ENCODE measurements at places on chromosomes 7 and 10. TPM values are rescaled to one million over a fixed set of nuclear protein-coding genes. Genes with fewer than 3 reads are reported as not detected.
A peak's percentile ranks its signal among the peaks of the same experiment; 100 is the strongest.

GRCh38 chr10:69866246-69866687 lies 64.6 kb downstream of the COL13A1 start:
- peak overlapping the region; percentile 52 for H3K4me3 ChIP-seq
- no peak for DNase-seq
- peaks cover 9% of the 10 kb centered on the region for H3K27me3 ChIP-seq
- H3K4me1 ChIP-seq, result peaks cover 11% of the 10 kb centered on the region

DNA sequence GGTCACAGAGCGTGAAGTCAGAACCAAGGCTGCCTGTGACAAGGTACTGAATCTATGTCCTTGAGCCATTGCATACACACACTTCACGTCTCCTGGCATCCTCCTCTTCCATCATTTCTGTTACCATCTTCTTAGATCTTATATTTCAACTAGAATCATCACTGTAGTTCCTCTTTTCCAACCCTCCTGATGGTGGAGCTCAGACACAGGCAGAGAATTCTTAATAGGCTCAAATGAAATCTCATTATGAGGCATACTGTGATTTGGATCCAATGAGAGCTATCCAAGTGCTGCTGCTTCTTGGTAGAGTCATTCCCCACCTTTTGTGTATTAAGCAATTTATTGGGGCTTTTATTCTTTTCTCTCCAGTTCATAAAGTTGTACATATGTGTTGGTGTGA lies 113.2 kb downstream of the CALCR start:
- H3K4me1 ChIP-seq, result no peaks in the 10 kb centered on the region
- no peaks in the 10 kb centered on the region for H3K36me3 ChIP-seq
- H3K4me3 ChIP-seq, result no peak overlapping the region
- no peak for DNase-seq

GRCh38 chr10:16756561-16757221 lies 60.5 kb downstream of the RSU1 start:
- H3K4me3 ChIP-seq, result no peak overlapping the region
- peaks cover 10% of the 10 kb centered on the region for H3K36me3 ChIP-seq
- no peak for DNase-seq
- no peak overlapping the region for H3K27ac ChIP-seq

GRCh38 chr10:45144326-45145070 lies 143.8 kb downstream of the ZNF22 start:
- no peaks in the 10 kb centered on the region for H3K36me3 ChIP-seq
- H3K4me1 ChIP-seq, result no peaks in the 10 kb centered on the region
- no peaks in the 10 kb centered on the region for H3K27me3 ChIP-seq

DNA sequence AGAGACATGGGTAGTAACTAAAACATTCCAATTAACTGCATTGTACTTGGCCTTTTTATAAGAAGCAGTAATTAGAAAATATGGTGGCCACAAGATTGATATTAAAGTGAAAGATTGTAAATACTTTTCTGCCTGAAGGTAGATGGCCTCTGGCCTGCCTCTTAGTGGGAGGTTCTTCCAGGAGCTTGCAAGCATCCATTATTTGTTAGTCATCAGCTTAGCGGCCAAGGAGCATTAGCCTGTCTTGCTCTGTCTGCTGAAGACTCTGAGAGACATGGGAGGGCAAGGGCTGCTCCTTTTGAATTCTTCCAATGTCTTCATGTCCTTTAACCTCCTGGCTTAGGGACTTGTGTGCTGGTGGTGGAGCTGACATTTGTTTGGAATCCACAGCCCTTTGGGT lies 80.4 kb downstream of the TCF7L2 start:
- DNase-seq, result no peak
- no peak overlapping the region for H3K27ac ChIP-seq
- H3K36me3 ChIP-seq, result no peaks in the 10 kb centered on the region

GRCh38 chr7:81883801-81884393 lies 114.0 kb upstream of the HGF start:
- H3K36me3 ChIP-seq, result no peaks in the 10 kb centered on the region
- H3K4me3 ChIP-seq, result no peak overlapping the region
- no peaks in the 10 kb centered on the region for H3K27me3 ChIP-seq
- H3K27ac ChIP-seq, result no peak overlapping the region
- DNase-seq, result no peak

DNA sequence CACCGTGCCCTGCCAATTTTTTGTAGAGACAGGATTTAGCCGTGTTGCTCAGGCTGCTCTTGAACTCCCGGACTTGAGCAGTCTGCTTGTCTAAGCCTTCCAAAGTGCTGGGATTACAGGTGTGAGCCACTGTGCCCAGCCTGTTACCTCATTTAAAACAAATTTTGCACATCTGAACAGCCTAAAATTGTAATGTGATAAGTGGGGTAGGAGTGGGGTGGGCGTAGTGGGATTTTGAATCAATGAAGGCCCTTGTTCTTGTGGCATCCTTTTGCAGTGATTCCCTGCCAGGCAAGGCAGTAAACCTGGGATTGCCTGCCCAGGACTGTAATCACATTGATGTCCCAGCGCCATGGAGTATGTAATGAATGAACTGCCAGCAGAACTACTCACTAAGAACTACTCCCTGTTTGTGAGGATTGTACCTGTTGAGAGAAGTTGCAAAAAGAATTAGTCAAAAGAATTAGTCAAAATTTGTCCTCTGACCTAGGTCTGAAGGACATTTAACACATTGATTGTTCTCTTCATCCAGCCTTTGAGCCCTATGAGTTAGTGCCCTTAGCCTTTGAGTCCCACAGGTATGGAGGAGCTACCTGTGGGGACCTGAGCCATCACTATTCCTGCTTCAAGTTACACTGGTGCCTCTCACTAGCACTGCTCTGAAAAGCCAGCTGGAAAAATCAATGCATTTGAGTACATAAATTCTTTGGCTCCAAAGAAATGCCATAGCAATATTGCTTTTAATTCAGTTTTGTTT lies 5.3 kb downstream of the RPS24 start:
- peaks cover 10% of the 10 kb centered on the region for H3K4me1 ChIP-seq
- H3K27me3 ChIP-seq, result peaks cover 3% of the 10 kb centered on the region
- no peak for DNase-seq
- H3K27ac ChIP-seq, result no peak overlapping the region

- peaks cover 9% of the 10 kb centered on the region for H3K27me3 ChIP-seq
- no peak overlapping the region for H3K27ac ChIP-seq
- H3K36me3 ChIP-seq, result peaks cover 4% of the 10 kb centered on the region
Observed at GRCh38 chr7:4797858-4798705, 22.7 kb downstream of the AP5Z1 start.

The TMEM176A gene
- 1.3 TPM for total RNA-seq

The PLXNA4 gene
- 16.2 TPM for total RNA-seq

Measured in glutamatergic neuron (in vitro differentiated cells).